ENCODE measurements at places on chromosomes 11 and 22.

- peaks cover 3% of the 10 kb centered on the region for H3K36me3 ChIP-seq
- H3K27me3 ChIP-seq, result peaks cover 2% of the 10 kb centered on the region
- no peak overlapping the region for H3K27ac ChIP-seq
- no peaks in the 10 kb centered on the region for H3K4me1 ChIP-seq
- H3K4me3 ChIP-seq, result no peak overlapping the region
These were observed 1513.6 kb downstream of the BRD1 start for GRCh38 chr22:48314073-48314472.

DNA sequence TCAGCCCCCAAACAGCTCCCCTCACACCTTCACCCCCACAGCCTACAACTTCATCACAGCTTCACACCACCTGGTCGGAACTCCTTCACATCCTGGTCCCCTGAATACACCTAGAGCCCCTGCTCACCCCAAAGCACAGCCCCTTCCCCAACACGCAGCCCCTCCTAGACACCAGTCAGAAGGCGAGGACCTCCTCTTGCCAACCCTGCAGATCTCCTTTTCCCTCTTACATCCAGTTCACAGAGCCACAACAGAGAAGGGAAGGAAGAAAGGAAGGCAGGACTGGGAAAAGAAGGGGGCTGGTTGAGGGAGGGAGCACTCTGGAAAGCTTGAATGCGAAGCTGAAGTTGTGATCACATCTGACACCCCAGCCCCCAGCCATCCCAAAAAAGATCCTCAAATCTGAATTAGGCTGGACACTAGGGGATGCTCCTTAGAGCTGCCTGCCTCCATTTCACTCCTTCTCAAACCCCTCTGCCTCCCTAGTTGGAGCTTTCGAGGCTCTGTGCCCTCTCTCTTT, 629 bp downstream of the CCKBR start:
- DNase-seq, result no peak
- no peak overlapping the region for H3K27ac ChIP-seq
- peaks cover 7% of the 10 kb centered on the region for H3K4me1 ChIP-seq
- H3K27me3 ChIP-seq, result peaks cover 10% of the 10 kb centered on the region
- no peaks in the 10 kb centered on the region for H3K36me3 ChIP-seq

- H3K27me3 ChIP-seq, result peaks cover 19% of the 10 kb centered on the region
- no peaks in the 10 kb centered on the region for H3K36me3 ChIP-seq
- no peak overlapping the region for H3K27ac ChIP-seq
- H3K4me1 ChIP-seq, result no peaks in the 10 kb centered on the region
These were observed 7.1 kb upstream of the PPFIA1 start for GRCh38 chr11:70263363-70263762.

- no peak overlapping the region for H3K27ac ChIP-seq
- H3K27me3 ChIP-seq, result peaks cover 5% of the 10 kb centered on the region
- H3K36me3 ChIP-seq, result no peaks in the 10 kb centered on the region
- no peak overlapping the region for H3K4me3 ChIP-seq
- DNase-seq, result no peak
These were observed 23.0 kb upstream of the MYEOV start for GRCh38 chr11:69270941-69271340.

DNA sequence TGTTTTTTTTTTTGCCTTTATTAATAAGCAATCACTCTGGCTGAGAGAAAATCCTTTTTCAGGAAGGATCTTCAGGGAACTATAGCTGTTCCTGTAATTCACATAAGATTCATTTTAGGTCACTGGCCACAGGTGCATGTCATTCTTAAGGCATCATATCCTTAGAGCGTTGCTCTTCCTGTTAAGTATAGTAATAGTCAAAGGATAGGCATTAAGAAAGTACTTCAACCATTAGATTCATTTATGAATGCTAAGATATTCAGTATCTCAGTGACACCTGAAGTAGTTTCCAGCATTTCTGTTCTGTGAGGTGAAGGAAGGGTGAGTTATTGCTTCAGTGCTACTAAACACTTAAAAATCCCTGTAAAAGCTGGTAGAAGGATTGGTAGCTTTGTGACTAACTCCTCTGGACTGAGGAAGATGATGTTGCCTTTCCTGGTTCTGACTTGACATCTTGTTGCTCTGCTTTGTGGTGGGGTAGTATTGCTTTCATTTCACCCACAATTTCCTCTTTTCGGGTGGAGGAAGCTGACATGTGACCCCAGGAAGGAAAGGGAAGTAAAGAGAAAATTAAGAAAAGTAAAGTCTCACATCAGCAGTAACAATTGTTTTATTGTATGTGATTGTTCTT, 34.7 kb downstream of the RNF169 start:
- peak overlapping the region; percentile 68 for H3K4me3 ChIP-seq
- H3K27me3 ChIP-seq, result no peaks in the 10 kb centered on the region
- peak; percentile 55 for DNase-seq
- no peaks in the 10 kb centered on the region for H3K36me3 ChIP-seq
- peaks cover 50% of the 10 kb centered on the region for H3K4me1 ChIP-seq

- peaks cover 9% of the 10 kb centered on the region for H3K36me3 ChIP-seq
- no peak for DNase-seq
- no peak overlapping the region for H3K27ac ChIP-seq
- H3K27me3 ChIP-seq, result peaks cover 4% of the 10 kb centered on the region
These were observed 9.2 kb downstream of the FADD start for GRCh38 chr11:70212227-70212811.

- no peaks in the 10 kb centered on the region for H3K4me1 ChIP-seq
- peaks cover 6% of the 10 kb centered on the region for H3K27me3 ChIP-seq
- H3K27ac ChIP-seq, result no peak overlapping the region
- H3K4me3 ChIP-seq, result no peak overlapping the region
These were observed 401.3 kb upstream of the CADM1 start for GRCh38 chr11:115905341-115906000.

GRCh38 chr11:123187248-123187647, 7.8 kb downstream of the CLMP start:
- peaks cover 6% of the 10 kb centered on the region for H3K27me3 ChIP-seq
- H3K36me3 ChIP-seq, result no peaks in the 10 kb centered on the region
- no peak for DNase-seq
- H3K27ac ChIP-seq, result no peak overlapping the region

GRCh38 chr11:123543797-123544196, 110.6 kb downstream of the SCN3B start:
- no peaks in the 10 kb centered on the region for H3K36me3 ChIP-seq
- DNase-seq, result no peak
- no peaks in the 10 kb centered on the region for H3K4me1 ChIP-seq
- no peak overlapping the region for H3K4me3 ChIP-seq
- no peak overlapping the region for H3K27ac ChIP-seq

GRCh38 chr11:29645373-29645772, 371.5 kb downstream of the KCNA4 start:
- no peak overlapping the region for H3K4me3 ChIP-seq
- DNase-seq, result no peak
- peaks cover 4% of the 10 kb centered on the region for H3K36me3 ChIP-seq
- no peak overlapping the region for H3K27ac ChIP-seq
- peaks cover 1% of the 10 kb centered on the region for H3K27me3 ChIP-seq

DNA sequence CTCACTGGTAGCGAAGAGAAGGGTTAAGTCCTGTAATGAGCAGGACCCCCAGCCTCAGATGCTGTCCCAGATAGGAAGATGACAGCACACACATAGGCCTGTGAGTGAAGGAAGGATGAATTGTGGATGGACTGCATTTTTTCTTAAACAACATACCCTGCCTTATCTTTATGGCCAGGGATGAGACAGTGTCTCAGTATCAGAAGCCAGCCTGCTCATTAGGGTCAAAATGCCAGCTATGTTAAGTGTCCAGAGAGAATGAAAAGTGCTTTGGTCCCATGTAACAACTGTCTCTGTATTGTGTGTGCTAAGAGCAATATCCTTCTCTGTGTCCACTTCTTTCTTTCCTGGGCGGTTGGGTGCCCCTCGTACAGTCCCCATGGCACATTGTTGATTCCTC, 30.2 kb downstream of the PPFIBP2 start:
- peaks cover 5% of the 10 kb centered on the region for H3K36me3 ChIP-seq
- H3K4me1 ChIP-seq, result peaks cover 7% of the 10 kb centered on the region
- no peak overlapping the region for H3K27ac ChIP-seq
- DNase-seq, result no peak
- H3K27me3 ChIP-seq, result no peaks in the 10 kb centered on the region
- H3K4me3 ChIP-seq, result no peak overlapping the region
